ENCODE measurements at places on chromosomes 12 and 14.

GRCh38 chr14:33727606-33728005, 223.3 kb downstream of the EGLN3 start:
- DNase-seq: no peak

DNA sequence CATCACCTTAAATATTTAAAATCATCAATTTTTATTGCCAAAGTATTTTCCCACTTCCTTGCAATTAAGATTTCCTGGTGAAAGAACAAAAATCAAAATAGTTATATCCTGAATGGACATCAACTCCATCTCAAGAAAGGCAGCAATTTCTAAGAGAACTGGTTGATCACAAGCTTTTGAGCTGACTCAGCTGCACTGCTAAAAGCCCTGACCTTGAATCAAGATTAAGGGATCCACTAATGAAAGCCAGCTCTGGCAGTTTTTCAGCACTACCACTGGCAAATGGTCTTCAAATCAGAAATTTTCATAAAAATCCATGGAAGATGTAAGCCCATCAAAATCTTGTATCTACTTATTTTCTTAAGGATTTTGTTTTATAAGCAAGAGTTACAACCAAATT, 123.4 kb downstream of the SLC6A15 start:
- DNase-seq: no peak

- DNase-seq: no peak
Observed at GRCh38 chr14:75214558-75214957, 38.1 kb upstream of the TMED10 start.

DNA sequence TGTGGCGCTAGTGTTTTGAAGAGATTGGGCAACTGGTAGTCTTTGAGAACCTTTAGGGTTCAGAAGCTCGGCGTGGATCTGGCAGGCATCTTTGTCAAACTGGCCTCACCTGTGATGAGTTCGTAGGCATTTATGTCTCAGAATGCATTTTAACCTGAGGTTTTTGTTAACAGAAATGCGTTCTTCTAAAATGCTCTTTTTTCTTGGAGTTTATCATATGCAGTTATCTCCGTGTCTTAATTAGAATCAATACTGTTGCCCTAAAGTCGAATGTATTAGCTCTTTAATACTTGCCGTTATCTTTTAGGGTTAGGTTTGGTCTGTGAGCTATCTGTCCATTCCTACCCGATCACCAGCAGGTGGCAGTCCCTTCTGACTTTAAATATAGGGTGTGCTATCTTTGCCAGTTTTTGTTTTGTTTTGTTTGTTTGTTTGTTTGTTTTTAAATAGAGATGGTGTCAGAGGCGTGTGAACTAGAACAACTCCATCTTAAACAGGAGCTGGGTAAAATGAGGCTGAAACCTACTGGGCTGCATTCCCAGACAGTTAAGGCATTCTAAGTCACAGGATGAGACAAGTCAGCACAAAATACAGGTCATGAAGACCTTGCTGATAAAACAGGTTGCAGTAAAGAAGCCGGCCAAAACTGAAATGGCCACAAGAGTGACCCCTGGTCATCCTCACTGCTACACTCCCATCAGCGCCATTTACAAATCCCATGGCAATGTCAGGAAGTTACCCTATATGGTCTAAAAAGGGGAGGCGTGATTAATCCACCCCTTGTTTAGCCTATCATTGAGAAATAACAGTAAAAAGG, 1.4 kb downstream of the ATF1 start:
- DNase-seq: peak; percentile 56

DNA sequence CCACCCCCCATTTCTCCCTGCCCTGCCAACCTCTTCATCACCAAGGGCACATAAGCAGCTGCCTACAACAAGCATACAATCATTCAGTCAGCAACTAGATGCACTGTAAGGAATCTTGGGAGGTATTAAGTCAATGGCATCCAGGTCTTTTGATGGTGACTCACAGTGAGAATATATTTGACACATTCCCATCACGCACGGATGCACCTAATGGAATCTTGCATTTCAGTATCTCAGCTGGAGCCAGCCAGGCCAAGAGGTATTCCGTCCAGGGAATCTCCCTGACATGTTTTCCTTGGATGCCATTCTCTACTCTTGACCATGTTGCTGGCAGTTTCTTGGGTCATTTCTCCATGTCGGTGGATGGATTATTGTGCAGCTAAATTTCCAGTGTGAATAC, 73.9 kb upstream of the CAPRIN2 start:
- DNase-seq: no peak

DNA sequence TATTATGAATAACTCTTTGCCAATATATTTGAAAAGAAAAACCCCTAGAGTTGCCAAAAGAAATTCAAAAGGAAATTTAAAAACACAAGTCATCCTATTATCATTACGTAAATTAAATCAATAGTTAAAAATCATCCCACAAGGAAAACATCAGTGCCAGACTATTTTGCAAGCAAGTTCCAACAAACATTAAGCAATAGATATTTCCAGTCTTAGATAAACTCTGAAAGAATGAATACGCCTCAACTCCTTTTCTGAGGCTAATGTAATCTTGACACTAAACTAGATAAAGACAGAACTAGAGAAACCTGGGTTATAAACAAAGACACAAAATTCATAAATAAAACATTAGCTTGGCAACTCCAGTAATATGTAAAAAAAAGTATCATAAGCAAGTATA, 245.9 kb downstream of the FOXN3 start:
- DNase-seq: no peak

DNA sequence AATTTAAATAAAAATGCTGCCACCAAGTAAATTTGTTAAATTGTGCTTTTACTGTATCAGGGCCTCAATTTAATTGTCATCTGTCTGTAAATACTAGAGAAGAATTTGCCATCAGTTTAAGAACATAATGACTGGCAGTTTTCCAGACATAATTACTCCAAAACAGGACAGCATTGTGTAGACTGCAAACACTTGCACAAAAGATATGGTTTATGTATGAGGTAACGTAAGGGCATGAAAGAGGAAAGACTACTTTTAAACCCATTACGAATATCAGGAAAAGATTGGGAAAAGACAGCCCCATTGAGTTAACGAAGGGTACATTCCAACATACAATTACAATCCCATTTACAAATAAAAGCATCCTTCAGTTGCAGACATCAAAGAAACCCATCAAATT, 59.8 kb upstream of the KRR1 start:
- no peak for DNase-seq

- no peak for DNase-seq
Observed at GRCh38 chr14:99512571-99513182, 31.5 kb downstream of the CCNK start.
